Endothelial cell (in vitro differentiated cells): ENCODE measurements at places on chromosomes 12 and 14.

- DNase-seq: peak; percentile 57
Observed at GRCh38 chr14:70907996-70908934, 1.0 kb downstream of the PCNX1 start.

GRCh38 chr14:59882957-59883356 lies 12.4 kb upstream of the RTN1 start:
- DNase-seq: no peak

- DNase-seq: no peak
Observed at GRCh38 chr14:96309133-96309895, 53.3 kb downstream of the BDKRB1 start.

- no peak for DNase-seq
Observed at GRCh38 chr12:62998454-62998853, 63.5 kb upstream of the PPM1H start.

- no peak for DNase-seq
Observed at GRCh38 chr14:22382955-22383354, 206.1 kb downstream of the DAD1 start.

DNA sequence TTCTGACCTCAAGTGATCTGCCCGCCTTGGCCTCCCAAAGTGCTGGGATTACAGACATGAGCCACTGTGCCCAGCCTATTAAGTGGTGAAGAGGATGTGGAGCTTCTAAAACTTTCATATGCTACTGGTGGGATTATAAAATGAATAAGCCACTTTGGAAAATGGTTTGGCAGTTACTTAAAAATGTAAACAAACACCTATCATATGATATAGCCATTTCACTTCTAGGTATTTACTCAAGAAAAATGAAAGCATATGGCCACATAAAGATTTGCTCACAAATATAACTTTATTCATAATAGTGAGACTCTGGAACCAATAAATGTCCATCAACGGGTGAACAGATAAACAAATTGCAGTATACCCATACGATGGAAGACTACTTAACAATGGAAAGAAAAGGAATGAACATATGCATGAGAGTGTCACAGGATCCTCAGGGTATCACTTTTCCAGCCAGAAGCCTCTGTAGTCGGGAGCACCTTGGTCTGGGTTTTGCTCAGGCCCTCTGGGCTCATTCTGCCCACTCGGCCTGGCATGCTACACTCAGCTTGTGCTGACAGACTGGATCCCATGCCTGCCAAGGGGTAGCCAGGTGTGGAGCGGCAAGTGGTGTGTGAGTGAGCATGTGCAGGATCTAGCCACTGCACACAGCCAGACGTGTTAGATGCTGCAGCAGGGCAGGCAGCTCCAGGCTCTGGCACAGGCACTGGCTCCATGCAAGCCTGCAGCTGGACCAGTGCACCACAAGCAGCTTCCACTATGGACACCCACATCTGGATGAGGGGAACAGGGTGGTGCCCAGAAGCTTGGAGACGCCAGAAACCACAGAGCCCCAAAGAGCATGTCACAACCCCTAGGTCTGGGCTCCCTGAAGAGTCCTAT lies 213.2 kb upstream of the DIO3 start:
- no peak for DNase-seq

- no peak for DNase-seq
Observed at GRCh38 chr14:99875836-99876235, 82.6 kb downstream of the EML1 start.
